ENCODE measurements at places on chromosomes 6 and 20.

- no peak for DNase-seq
These were observed 14.8 kb upstream of the MYL9 start for GRCh38 chr20:36526521-36527011.

- no peak for DNase-seq
These were observed 127.4 kb upstream of the HCRTR2 start for GRCh38 chr6:55046869-55047422.

GRCh38 chr6:145756170-145756662 is 20.9 kb upstream of the EPM2A start:
- no peak for DNase-seq

GRCh38 chr6:52504782-52505136 is 72.1 kb downstream of the TRAM2 start:
- DNase-seq = no peak

- no peak for DNase-seq
These were observed 1097.0 kb upstream of the ADGRB3 start for GRCh38 chr6:67538032-67538431.

DNA sequence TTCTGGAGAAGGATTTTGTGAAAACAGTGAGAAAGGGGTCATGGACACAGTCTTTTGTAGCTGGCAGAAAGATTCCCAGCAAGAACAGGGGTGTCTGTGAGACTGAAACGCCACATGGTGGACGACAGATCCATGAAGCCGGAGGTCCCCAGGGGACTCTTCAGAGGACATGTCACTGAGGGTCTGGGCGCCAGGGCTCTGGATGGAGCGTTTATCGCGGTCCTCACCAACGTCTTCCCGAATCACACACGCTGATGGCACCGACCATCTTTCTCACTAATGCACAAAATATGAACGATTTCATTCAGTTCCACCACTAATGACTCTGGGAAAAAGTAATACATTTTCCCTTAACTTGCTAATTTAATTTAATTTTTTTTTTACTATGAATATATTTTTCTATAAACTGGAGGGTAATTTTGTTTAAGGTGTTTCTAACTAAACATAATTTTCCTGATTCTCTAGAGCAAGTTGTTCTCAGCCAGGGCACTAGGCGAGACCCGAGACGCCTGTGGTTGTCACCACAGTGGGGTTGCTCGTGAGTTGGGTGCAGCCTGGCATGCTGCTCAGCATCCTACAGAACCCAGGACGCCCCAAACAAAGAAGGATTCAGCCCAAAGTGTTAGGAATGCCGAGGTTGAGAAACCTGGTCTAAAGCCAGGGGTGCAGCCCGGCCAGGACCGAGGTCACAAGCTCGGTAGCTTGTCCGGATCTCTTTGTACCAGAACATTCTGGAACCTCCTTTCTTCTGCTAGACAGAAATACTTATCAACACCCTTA is 306.2 kb downstream of the TAF4 start:
- no peak for DNase-seq

GRCh38 chr6:11950109-11950508 is 62.0 kb upstream of the HIVEP1 start:
- no peak for DNase-seq

- DNase-seq = no peak
These were observed 384.8 kb upstream of the SOX4 start for GRCh38 chr6:21208796-21209186.

DNA sequence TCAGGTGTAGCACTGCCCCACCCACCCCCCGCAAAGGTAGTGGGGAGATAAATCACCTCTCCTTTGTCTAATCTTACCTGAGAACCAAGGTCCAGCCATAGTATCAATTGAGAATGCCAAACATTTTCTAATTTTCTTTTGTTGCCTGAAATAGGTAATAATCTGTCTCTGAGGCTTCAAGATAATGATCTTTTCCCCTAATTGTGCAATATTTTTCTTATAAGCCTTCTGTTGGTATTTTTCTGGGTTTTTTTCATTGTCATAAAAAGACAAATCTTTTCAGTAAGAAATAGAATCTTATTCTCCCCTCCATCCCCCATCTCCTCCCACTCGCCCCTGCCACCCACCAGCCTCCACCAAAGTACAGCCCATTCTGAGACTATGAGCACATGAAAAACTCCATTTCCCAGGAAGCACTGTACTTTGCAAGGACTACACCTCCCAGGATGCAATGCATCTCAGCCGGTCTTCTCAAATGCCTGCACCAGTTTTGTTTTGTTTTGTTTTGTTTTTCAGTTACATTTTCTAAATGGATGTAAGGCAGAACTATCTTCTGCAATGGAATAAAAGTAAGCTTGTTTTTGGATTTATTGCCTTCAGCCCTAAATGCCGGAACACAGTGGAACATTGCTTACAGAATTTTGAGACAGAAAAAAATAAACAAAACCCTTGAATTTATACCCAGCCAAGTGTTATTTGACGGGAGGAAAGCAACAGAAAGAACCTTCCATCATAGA is 268.0 kb downstream of the TFAP2A start:
- DNase-seq = peak; percentile 19

- no peak for DNase-seq
These were observed 93.1 kb downstream of the RREB1 start for GRCh38 chr6:7200598-7201443.

DNA sequence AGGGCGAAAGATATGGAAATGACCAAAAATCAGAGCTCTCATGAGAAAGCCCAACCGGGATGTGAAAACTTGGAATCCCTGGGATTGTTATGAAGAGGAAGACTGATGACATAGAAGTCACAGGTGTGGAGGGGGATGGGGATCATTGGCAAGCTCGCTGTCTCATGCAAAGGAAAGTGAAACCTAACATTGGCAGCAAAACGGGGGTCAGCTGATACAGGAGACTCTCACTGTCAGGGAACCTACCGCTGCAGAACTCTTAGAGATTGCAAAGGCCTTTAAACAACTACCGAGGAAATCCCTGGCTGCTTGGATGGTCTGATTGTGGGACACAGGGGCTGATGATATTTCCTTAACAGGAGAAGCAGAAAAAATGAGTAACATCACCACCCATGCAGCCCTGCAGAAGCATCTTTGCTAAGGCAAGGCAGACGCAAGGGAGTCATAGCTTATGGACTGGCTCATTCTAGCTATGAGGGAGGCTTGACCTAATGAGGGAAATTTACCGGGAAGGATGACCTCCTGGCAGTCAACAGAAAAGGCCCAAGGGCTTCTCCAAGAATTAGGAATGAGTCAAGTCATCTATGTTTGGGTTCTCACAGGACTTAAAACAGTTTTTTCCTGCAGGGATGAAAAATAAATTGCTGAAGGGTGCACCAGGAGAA is 7.0 kb downstream of the MUC21 start:
- no peak for DNase-seq

GRCh38 chr6:97557355-97557754 is 274.3 kb upstream of the MMS22L start:
- no peak for DNase-seq

DNA sequence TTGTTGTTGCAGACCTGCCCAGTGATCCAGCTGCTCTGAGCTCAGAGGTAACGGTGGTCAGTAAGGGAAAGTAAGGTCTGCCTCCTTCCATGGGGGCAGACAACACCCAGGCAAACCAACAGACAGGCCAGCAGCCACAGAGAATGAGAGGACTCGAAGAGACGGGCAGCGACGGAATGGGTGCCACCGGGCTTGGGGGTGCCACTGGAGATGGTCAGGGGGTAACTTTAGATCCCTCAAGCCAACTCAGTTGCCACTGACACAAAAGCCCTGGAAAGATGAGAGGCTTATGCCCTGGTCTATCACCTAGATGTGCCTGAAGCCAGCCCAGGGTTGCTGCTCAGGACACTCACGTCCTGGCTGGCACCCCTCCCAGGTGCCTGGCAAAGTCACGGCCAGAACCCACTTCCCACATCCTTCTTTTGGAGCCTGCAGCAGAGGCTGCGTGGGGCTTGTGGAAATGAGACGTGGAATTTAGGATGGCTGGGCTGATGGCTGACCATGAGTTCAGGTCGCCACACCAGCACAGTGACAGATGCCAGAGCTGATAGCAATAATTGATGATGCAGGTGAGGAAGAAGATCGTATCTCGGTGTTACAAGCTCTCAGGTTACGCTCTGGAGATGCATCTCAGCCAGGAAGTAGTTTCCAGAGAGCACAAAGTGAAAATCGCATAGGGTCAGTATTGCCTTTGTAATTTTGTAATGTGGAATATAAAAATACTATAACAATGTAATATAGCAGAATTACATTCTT is 209.1 kb downstream of the SYNDIG1 start:
- no peak for DNase-seq

DNA sequence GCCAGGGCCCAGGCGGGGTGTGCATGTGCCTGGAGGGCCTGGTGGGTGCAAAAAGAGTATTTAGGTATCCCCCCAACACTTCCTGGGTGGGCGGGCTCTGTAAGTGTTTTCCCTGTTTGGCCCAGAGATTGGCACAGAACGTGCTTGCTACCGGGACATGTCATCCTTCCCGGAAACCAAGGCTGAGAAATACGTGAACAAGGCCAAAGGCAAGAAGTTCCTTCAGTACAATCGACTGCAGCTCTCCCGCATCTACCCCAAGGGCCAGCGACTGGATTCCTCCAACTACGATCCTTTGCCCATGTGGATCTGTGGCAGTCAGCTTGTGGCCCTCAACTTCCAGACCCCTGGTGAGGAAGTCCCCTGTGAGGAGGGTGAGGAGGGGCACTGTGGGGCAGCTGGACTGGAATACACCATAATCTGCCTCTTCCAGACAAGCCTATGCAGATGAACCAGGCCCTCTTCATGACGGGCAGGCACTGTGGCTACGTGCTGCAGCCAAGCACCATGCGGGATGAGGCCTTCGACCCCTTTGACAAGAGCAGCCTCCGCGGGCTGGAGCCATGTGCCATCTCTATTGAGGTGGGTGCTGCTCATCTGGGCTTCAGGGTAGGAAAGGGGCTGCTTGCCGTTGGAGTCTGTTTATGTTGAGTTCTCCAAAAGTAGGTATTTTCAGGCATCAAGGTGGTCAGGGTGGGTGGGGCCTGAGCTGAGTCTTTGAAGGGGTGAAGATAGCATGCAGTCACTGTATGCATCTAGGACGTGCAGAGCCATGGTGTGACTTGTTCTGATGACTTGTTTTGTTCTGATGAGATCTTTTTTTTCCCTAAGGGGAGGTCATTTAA is 35.2 kb downstream of the PLCG1 start:
- DNase-seq = no peak

DNA sequence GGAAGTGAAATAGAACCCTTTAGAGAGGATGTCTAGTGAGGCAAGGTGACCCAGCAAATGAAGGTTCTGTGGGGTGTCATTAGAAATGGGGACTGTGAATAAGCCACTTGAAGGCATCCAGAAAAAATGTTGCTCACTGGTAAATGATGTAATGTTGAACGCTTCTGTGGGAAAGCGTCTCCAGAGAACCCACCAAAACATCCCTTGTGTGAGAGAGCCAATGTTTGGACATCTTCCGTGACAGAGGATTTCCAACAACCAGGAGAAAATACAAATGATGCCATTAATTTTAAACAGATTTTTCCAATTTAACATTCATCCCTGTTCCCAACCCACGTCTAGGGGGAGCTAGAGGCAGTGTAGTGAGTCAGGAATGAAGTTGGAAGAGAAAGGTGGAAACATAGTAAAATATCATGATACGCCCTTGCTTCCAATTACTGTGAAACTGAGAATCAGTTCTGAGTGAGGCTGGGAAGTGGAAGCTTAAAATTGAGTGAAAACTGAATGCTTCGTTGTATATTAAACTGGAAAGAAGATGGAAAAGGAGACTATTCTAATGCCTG is 584.2 kb downstream of the CD109 start:
- no peak for DNase-seq

GRCh38 chr20:13401596-13401995 is 180.5 kb downstream of the ISM1 start:
- DNase-seq = no peak

DNA sequence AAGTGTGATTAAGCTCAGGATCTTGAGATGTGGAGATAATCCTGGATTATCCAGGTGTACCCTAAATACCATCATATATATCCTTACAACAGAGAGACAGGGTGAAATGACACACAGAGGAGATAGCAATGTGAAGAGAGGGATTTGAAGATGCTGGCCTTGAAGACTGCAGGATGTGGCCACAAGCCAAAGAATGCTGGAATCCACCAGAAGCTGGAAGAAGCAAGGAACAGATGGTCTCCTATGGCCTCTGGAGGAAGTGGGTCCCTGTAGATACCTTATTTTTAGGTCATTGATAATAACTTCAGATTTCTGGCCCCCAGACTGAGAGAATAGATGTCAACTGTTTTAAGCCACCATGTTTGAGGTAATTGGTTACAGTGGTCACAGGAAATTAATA is 95.0 kb downstream of the PAK5 start:
- no peak for DNase-seq

GRCh38 chr6:75608304-75608703 is 6.6 kb downstream of the SENP6 start:
- no peak for DNase-seq

- no peak for DNase-seq
These were observed 193.8 kb downstream of the PLCB4 start for GRCh38 chr20:9262653-9263194.

GRCh38 chr6:170053966-170054661 is 236.8 kb downstream of the DLL1 start:
- no peak for DNase-seq

DNA sequence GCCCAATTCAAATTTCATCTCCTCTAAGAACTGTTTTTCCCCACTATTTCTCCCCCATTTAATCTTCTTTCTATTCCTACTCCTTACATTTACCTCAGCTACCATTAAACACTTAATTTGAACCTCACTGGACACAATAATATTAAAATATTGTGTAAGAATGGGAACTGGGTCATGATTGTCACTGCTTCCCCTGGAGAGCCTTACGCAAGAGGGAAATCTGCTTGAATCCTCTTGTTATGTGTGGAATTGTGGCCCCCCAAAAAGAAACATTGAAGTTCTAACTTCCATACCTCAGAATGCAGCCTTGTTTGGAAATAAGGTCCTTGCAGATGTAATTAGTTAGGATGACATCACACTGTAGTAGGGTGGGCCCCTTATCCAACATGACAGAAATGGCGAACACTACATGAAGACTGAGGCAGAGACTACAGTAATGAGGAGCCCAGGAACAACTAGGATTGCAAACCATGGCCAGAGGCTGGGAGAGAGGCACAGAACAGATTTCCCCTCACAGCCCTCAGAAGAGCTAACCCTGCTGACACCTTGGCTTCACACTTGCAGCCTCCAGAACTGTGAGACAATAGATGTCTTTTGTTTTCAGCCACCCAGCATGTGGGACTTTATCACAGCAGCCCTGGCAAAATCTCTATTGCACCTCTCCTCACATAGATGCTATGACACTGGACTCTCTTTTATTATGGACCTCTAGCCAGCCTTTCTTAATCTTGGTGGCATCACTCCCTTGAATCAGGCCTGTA is 29.9 kb downstream of the HIVEP2 start:
- no peak for DNase-seq
